Activated CD8-positive, alpha-beta memory T cell treated with anti-CD3 and anti-CD28 coated beads for 24 hours (primary cell): ENCODE measurements at places on chromosomes 5 and 9.
A peak's percentile ranks its signal among the peaks of the same experiment; 100 is the strongest.

DNA sequence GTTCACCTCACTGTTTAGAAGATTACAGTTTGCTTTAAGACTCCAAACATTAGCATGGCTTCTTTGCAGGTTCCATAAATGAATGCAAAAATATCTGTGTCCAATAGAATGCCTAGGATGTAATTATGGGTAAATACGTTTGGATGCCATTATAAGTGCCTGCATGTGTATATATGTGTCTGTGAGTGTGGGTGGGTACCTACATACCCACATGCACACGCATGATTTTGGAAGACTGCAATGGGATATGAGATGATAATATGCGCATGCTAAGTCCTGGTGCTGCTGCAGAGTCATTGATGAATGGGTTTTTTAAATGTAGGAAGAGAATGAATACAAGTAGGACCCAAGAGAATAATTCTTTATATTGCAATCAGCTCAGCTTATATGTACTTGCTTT is 406.4 kb downstream of the ZSWIM6 start:
- DNase-seq, result no peak

GRCh38 chr9:111926421-111926875 is 29.8 kb downstream of the UGCG start:
- peak; percentile 69 for DNase-seq

GRCh38 chr9:91835216-91835615 is 114.8 kb downstream of the ROR2 start:
- no peak for DNase-seq

- DNase-seq, result no peak
Observed at GRCh38 chr5:123193176-123193575, 104.1 kb downstream of the PRDM6 start.

DNA sequence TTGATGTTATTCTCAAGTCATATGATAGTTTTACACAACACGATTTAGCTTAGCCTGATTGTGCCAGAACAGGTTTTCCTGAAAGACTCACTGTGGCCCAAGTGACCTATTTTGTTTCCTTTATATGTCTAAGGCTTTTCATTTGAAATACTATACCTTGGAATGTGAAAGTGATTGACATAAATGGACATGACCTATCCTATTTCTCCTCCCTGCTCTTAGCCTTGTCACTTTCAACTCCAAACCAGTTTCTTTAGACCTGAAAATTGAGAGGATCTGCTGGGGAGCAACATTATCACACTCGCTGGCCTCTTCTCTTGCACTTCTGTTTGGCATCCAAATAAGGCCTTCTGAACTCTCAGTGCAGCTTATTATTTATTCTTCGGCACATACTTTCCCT is 496.8 kb downstream of the MAT2B start:
- DNase-seq, result no peak

DNA sequence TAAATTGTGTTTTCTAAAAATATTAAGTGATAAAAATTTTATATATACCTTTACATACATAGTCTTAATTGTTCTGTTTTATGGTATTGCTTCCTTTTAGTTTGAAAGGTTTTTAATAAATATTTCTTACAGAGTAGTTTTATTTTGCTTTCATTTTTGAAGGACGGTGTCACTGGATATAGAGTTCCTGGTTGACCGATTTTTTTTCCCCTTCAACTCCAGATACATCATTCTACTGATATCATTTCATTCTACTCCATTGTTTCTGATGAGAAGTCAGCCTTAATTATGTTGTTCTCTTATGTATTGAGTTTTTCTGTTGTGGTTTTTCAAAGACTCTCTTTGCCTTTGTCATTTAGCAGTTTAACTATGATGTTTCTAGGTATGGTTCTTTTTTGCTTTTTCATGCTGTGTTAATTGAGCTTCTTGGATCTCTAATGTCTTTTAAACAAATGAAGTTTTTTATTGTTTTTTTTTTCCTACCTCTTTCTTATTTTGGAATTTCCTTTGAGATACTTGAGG is 30.4 kb downstream of the MTREX start:
- DNase-seq, result no peak

DNA sequence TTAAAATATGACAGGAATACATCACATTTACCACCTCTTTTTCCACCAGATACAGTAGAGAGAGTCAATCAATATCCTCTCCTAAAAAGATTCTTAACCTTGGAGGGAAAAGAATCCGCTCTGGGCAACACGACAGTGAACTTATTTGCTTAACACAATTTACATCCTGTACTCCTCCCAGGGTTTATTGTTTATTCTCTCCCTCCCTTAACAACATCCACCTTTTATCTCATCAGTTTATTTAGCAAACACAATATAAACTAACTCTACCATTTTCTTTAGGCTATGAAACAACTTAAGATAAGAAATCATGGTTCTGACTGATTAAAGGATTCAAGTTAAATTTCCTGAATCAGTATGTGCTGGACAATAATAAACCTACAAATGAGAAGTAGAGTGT is 50.9 kb downstream of the CERT1 start:
- DNase-seq, result no peak

DNA sequence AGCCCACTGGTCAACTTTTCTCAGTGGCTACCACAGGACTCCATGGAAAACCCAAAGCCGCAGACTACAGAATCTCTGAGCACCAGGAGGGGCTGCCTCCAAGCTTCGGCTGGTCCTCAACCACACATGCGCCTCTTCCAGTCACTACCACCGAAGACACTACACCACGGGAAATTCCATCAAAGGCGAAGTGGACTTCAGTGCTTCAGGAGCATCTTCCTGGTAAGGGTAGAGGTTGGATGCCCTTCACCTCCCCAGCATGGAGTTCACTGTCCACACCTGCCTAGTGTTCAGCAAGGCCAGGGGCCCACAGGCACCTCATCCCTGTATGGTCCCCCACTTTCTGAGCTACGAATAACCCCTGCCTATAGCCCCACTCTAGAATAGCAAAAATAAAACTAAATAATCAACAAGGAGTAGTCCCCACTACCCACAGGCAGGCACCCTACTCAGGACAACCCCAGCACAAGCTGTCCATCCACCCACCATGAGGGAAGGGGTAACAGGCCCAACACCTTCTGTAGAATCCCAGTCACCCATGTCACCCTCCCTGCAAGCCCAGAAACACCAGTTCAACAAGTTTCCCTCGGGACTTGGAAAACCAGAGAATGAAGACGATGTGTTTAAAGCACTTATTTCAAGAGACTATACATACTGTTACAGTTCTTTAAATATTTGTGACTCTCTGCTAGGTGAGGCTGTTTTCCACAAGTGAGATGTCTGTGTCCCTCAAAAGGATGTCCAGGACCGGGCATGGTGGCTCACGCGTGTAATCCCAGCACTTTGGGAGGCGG is 2.6 kb downstream of the VDAC1 start:
- no peak for DNase-seq

DNA sequence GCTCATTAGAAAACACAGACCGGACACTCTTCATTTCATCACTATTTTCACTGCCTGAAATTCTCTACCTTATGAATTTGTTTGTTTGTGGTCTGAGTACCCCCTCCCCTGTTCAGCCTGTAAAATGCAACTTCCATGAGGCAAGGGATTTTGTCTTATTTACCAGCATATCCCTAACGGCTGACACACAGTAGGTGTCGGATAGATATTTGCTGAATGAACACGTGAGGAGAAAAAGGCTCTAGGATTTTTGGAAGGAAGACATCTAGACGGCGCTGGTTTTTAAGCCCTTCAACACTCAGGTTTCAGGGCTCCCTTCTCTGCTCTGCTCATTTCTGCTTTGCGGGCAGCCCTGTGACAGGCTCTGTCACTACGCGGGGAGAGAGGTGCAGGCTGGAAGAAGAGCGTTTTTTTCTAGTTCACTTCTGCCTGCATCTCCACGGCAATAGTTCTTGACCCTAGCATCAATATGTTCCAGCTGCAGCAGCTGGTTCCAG is 41.0 kb downstream of the KCNMB1 start:
- no peak for DNase-seq

- no peak for DNase-seq
Observed at GRCh38 chr5:92003806-92004205, 620.7 kb upstream of the ARRDC3 start.

DNA sequence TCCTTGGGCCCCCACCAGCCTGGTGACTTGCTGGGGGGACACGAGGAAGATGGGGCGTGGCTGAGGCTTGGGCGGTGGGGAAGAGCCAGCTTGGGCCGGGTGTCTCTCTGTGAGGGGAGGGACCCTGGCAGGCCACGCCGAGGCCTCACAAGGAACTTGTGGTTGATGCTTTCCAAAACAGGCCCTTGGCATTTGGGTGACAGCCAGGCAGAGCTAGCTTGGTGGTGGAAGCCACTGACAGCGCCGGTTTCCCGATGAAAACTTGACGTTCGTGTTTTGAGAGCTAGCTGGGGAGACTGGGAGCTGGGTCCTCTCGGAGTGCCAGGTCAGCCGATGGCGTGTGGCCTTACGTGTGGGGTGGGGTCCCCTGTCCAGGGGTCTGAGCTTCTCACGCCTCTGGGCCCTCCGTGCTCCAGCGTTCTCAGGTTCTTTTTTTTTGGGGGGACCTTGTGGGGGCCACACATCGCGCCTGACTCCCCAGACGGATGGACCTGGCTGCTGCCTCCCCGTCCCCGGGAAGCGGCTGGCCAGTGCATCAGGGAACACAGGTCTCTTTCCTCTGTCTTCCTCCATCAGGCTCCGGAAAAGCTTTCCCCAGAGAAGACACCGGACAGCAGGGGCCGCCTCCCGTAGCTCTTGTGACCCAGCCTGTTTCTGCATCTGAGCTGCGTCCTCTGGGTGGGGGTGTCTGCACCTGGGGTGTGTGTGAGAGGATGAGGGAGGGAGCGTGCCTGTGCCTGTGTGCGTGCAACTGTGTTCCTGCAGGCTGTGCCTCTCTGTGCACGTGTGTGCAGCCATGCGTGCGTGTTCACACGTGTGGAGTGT is 129.3 kb upstream of the LPCAT1 start:
- DNase-seq, result peak; percentile 70

GRCh38 chr5:120872297-120872696 is 408.2 kb downstream of the PRR16 start:
- no peak for DNase-seq

GRCh38 chr5:173235499-173236394 is 741 bp upstream of the NKX2-5 start:
- peak; percentile 52 for DNase-seq

DNA sequence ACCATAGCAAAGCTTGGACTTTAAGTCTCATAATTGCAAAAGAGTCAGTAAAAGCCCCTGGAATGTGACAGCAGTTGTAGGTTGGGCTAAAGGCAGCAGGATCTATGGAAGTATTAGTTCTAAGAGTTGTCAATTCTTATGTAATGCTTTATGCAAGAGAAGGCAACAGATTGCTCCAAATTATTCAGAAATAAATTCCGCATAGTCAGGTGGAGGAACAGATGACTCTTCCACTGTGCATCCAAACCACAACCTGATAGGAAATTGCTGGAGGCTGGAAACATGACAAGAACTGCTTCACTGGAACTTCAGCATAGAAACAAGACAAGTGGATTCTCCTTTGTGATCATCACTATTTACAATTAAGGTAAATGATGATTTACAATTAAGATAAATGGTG is 101.0 kb downstream of the STARD4 start:
- no peak for DNase-seq

DNA sequence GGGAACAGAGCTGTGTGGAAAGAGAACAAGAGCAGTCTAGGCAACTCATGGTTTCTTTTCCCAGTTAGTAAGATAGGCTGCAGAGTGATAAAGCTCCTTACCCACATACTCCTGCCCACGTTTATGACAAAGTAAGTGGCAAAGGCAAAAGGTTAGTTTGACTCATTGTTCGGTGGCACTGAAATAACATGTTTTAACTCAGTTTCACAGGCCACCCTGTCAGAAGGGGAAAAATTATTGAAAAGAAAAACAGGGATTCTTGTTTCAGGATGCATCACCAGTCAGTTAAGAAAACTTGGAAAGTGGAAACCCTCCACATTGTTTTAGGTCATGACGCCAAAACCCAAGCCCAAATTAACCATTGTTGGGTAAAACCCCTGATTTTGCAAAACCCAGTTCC is 22.3 kb upstream of the DAB2 start:
- DNase-seq, result no peak

DNA sequence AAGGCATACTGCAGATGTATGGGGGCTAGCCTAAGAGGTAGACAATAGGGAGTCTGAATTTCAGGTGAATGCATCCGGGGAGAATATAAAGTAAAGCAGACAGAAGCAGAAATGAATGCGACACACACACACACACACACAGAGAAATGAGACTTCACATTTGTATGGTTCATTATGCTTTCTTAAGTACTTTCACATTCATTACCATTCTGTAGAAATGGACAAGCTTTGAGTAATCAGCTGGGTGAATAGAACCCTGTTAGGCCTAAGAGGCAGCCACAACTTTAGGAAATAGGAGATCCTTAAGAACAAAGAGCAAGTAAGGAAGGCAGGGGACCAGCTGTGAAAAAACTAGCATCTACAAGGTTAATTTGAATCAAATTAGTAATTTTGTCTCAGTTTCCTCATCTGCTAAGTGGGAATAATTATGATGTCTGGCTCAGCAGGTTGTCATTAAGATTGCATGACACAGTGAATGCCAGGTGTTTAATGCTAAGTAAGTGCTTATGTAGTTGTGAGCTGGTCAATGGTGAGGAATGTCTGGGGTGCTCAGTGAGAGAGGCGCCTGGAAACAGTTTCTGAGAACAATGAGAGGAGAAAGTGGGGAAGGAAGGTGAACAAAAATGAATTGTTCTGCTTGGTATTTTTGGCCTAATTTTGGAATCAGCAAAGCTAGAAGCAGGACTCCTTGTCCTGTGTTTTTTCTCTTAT is 265.8 kb upstream of the CLINT1 start:
- no peak for DNase-seq

DNA sequence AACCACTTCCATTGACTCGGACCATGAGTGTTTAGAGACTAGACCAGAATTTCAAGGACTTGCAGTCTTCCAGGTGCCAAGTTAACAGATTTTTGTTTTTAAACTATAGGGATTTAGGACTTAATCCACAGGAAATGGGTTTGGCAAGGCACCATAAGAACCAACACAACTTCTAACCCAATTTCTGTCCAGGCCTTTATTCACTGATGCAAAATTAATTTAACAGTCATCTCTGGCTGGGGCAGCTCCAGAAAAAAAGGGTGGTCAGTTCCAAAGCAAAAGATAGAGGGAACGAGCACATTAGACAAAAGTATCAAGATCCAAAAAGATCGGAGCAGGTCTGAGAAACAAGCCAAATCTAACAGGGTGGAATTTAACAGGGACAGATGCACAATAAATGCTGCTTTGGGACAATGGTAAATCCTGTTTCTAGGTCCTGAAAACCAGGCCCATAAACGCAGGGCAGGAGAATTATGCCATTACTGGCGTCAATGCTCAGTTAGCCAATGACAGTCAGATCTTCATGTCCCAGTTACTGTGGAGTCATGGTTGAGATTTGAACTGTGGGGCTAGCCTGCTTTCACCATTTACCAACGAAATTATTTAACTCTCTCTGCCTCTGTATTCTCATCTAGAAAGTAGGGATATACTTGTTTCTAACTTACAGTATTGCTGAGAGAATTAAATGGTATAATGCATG is 590.8 kb upstream of the BRINP1 start:
- DNase-seq, result no peak

- DNase-seq, result no peak
Observed at GRCh38 chr5:115352571-115352970, 56.1 kb upstream of the CCDC112 start.

- no peak for DNase-seq
Observed at GRCh38 chr9:87701931-87702421, 23.9 kb upstream of the CTSL start.

GRCh38 chr5:130836729-130837649 is 328.1 kb downstream of the HINT1 start:
- no peak for DNase-seq

- DNase-seq, result no peak
Observed at GRCh38 chr5:109247986-109248385, 161.8 kb downstream of the PJA2 start.

- DNase-seq, result no peak
Observed at GRCh38 chr5:158802941-158803341, 296.8 kb downstream of the EBF1 start.

GRCh38 chr5:41509399-41510175 is 814 bp downstream of the PLCXD3 start:
- DNase-seq, result no peak
